COLO829 (cell line): ENCODE measurements at places on chromosomes 13 and 19.

- peak; percentile 20 for DNase-seq
Observed at GRCh38 chr13:97659602-97660001, 225.6 kb downstream of the RAP2A start.

GRCh38 chr13:30898678-30899241 is 7.3 kb upstream of the MEDAG start:
- DNase-seq: no peak

GRCh38 chr13:49693191-49693733 is 2.0 kb upstream of the EBPL start:
- no peak for DNase-seq

GRCh38 chr19:15893477-15893876 is 4.4 kb downstream of the CYP4F2 start:
- no peak for DNase-seq

GRCh38 chr19:16283210-16284061 is 41.2 kb upstream of the KLF2 start:
- DNase-seq: no peak

DNA sequence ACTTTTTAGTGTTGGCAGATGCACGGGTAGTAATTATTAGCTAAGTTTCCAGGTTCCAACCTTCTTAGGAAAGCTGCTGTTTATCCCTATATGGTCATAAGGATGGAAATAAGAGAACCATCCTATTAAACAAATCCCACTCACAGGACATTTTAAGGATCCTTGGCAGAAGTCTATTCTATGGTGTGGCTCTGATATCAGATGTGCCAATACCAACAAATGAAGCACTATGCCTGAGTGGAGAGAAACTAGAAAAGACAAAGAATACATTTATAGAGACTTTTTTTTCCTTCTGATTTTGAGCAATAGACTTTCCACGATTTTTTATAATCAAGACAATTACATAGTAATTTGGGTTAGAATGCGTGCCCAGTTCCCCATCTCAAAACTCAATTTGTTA is 12.6 kb downstream of the PCDH17 start:
- DNase-seq: no peak

GRCh38 chr19:28334419-28334818 is 878.5 kb downstream of the UQCRFS1 start:
- no peak for DNase-seq

DNA sequence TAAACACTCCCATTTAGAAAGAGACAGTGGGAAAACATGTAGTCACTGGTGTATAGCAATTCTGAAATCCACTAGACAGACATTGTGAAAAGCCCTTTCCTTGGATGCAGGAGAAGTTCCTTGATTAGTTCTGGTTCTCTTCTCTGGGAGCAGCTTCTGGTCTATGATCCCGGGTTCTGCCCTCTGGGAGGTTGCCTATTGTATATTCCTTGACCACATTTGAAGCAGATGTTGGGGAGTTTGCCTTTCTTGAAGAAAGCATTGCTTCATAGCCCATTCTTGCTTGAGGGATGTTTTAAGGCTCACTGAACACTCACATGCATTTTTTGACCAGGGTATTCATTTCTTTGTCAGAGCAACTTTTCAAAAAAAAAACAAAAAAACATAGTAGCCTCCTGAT is 211.9 kb downstream of the NDFIP2 start:
- no peak for DNase-seq
